LNCaP clone FGC (cell line): ENCODE measurements at places on chromosomes 5 and 9.

DNA sequence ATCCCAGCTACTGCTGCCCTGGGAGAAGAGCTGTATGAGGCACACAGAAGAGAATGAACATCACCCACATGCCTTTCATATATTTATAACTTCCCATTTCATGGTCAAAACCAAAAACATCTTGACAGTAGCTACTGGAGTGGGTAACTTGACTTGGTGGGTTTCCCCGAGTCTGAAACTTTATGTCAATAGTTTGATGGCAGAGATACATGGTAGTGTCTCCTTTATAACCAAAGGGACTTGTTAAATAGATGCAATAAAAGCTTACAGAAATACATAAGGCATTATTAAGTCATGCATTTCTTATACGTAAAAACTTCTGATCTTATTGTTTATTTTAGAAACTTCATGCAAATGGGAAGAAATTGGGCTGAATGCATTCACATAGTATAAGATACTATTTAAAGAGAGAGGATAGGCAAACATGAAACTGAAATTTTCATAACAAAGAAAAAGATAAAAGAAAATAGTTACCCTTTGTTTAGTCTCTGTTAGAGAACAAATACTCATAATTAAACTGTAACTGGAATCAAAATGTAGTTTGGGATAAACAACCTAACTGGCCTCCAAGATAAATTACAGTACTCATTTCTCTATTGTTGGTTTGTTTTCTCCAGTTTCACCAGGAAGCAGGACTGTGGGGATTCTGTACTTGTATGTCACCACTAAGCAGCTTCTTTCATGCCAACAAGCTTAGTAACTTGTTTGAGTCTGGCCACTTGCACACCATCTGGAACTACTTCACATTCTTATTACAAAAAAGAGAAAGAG is 459.3 kb upstream of the MEF2C start:
- DNase-seq, result no peak

GRCh38 chr9:20095430-20096092 is 306.7 kb upstream of the SLC24A2 start:
- DNase-seq, result no peak

GRCh38 chr9:119370816-119371215 is 1.6 kb upstream of the BRINP1 start:
- DNase-seq, result no peak

DNA sequence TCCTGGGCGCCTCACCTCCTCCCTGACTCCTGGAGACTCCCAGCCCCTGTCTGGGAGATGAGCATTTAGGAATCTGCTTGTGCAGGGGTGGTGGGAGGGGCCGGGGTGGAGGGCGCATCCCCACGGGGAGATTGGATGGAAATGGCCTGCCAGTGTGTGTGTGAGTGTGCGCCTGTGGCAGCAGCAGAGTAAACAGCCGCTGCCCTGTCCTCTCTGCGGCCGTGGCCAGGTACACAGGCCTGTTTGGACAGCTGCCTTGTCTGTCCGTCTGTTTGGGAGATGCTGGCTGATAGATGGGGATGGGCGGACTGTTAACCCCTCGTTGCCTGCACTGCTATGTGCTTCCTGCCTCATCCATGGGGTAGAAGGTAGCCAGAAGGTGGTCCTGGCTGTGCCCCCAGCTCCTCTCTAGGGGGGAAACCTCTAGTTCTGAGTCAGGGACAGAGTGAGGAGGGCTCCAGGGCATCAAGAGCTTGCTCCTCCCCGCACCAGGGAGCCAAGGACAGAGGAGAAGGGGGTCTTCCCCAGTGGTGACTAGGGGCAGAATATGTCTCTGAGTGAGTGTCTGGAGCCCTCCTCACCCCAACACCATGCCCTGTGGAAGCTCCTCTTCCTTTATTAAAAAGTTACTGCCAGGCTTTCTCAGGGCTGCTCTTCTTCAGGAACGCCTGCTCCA is 60.1 kb downstream of the LMX1B start:
- DNase-seq, result peak; percentile 70

DNA sequence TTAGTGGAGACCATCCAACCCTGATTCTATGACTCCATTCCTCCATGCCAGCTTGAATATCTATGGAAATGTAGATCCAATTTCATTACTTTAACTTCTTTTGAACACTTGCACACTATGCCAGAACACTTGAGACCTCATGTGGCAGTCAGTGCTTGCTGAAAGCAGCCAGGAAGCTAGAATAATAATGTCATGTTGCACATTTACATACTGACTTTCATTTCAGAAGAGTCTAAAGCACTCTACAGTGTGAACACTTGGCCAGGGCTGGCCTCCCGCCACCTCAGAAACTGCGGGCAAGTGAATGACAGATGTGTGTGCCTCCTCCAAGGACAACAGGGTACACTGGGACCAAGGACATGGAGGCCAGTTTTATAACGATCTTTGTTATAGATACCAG is 97.3 kb downstream of the SLF1 start:
- DNase-seq, result no peak

DNA sequence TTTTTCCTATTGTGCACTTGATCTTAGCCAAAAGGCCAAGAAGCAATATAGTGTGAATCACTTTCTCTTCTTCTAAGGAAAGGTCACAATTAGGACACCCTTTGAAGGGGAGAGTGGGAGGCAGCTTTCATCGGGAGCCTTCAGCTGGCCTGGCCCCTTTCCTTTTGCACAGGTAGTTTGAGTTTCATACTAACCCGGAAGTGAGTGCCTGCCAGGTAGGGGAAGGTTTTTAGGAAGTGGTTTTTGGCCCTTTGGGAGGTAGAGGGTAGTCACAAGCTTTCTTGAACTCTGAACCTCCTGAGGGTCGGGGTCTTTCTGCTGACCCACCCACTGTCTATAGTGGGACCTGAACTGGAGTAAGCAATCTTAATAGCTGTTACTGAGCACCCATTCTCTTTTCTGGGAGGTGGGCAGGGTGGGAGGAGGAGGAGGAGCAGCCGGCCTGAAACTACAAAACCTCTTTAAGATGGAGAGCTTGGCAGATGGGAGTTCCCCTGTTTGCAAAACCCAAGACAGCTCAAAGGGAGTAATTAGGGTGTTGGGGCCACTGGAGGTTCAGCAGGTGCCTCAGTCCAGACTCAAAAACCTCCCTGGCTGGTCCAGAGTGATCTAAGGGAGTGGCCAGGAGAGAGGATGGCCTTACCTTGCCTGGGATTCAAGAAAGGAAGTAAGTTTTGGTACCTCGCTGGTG is 6.0 kb downstream of the LARP1 start:
- no peak for DNase-seq

DNA sequence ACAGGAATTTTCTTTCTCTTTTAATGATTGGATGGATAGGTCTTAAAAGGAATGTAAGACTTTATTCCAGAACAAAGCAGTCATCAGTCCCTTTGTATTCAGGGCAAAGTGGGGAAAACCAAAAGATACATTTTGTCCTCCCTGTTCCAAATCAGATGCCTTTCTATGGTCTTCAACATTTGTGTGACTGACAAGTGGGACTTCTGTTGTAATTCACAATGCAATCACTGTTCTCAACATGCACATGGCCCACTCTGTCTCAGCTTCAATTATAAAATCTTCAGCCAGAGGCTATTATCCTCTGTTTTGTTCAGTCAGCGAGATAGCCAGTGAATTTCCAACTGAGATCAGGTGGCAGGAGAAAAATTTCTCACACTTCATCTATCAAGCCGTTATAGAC is 95.5 kb upstream of the ERBIN start:
- no peak for DNase-seq

GRCh38 chr9:117462861-117463260 is 48.0 kb upstream of the ASTN2 start:
- no peak for DNase-seq

- no peak for DNase-seq
Observed at GRCh38 chr5:39052141-39052540, 22.1 kb downstream of the RICTOR start.
